Stimulated activated CD8-positive, alpha-beta memory T cell treated with anti-CD3 and anti-CD28 coated beads, Interleukin-4, amount 100 ng/mL, for 1 hour (primary cell): ENCODE measurements at places on chromosomes 4 and X.

- DNase-seq: no peak
Observed at GRCh38 chrX:129640737-129641136, 14.0 kb downstream of the APLN start.

GRCh38 chr4:40281099-40281498 lies 54.0 kb upstream of the CHRNA9 start:
- no peak for DNase-seq

GRCh38 chrX:53279296-53280237 lies 1.8 kb downstream of the IQSEC2 start:
- DNase-seq: no peak

DNA sequence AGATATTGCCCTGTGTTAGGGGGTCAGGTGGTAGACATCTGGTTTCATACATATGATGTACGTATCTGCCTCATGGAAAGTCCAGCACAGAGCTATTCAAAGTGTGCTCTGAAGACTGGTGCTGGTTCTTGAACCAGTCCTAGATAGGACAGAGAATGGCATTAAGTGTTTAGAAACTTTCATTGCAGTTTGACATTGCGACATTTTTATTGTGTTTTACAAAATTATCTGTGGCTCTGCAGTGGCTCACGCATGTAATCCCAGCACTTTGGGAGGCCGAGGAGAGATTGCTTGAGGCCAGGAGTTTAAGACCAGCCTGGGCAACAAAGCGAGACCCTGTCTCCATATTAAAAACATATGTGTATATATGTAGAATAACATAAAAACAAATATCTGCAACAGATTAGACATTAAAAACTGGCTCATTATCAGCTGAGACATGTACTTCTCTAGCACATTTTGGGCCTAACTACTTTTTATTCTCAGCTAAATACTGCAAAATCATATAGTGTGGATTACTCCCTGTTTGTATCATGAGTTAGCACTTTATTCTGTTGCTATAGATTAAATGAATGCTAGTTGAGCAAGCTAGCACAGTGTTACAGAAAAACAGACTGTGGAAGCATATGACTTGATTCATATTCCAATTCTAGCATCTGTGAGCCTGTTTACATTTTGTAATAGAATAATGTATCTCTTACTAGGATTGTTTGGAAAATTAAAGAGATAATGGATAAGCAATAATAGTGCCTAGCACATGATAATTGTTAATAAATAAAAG lies 57.1 kb downstream of the USP9X start:
- DNase-seq: no peak

GRCh38 chr4:179278647-179279046 lies 1836.4 kb upstream of the AGA start:
- DNase-seq: no peak

GRCh38 chr4:121217351-121217750 lies 53.2 kb upstream of the TNIP3 start:
- no peak for DNase-seq

GRCh38 chrX:148070504-148070877 lies 89.4 kb downstream of the FMR1NB start:
- no peak for DNase-seq

DNA sequence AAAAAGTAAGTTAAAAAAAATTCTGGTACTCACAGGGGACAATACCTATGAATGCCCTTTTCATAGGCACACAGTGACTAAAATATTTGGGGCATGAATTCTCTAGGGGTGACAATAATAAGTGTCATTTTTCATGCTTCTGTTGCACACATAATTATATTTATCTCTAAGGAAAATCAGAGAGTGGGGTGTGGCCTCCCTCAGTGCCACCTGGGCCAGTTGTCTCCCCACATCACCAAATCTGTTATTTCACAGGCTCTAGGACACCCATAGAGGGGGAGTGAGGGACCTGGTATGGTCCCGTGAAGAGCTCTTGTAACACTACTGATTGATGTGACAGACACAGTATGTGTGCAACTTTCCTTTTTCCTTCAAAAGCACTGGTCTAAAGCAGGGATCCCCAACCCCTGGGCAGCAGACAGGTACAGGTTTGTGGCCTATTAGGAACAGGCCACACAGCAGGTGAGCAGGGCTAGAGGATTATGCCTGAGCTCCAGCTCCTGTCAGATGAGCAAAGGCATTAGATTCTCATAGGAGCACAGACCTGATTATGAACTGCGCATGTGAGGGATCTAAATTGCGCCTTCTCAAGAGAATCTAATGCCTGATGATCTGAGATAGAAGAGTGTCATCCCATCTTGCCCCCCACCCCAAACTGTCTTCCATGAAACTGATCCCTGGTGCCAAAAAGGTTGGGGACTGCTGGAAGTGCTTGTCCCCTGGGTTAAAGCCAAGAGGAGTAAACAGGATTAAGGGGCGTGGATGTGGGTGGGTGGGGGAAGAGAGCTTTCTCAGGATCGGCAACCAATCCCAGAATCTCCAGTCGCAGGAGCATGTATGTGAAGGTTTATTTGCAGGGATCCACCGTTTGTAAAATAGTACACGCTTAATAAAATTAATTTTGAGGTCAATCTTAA lies 856 bp downstream of the SLC9B1 start:
- no peak for DNase-seq
